ENCODE measurements at places on chromosomes 12 and 14.

GRCh38 chr12:49540229-49541139, 1.7 kb downstream of the KCNH3 start:
- H3K36me3 ChIP-seq = no peaks in the 10 kb centered on the region
- H3K27me3 ChIP-seq = no peaks in the 10 kb centered on the region
- no peak for DNase-seq
- H3K4me3 ChIP-seq = no peak overlapping the region
- H3K27ac ChIP-seq = no peak overlapping the region
- peaks cover 21% of the 10 kb centered on the region for H3K4me1 ChIP-seq

DNA sequence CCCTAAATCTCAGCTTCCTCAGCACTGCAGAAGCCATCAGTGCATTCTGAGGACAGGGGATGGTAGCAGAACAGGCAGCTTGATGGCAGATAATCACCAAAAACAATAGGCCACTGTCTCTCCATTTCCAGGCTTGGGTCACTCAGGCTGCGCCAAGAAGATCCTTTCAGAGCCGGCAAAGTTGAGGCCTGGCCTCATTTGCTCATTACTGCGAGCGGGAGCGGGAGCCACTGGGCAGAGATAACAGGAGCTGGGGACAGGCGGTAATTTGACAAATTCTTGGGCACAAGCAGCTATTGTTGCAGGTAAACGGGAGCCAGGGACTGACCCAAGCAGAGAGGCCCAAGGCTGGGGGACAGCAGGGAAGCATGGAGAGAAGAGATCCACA, 2.1 kb downstream of the MSI1 start:
- no peak overlapping the region for H3K27ac ChIP-seq
- peaks cover 54% of the 10 kb centered on the region for H3K27me3 ChIP-seq
- H3K4me3 ChIP-seq = no peak overlapping the region
- DNase-seq = no peak
- peaks cover 17% of the 10 kb centered on the region for H3K4me1 ChIP-seq

GRCh38 chr12:55865327-55865726, 22.6 kb upstream of the MMP19 start:
- no peaks in the 10 kb centered on the region for H3K27me3 ChIP-seq
- DNase-seq = no peak
- H3K4me3 ChIP-seq = no peak overlapping the region
- no peak overlapping the region for H3K27ac ChIP-seq
- H3K36me3 ChIP-seq = no peaks in the 10 kb centered on the region

DNA sequence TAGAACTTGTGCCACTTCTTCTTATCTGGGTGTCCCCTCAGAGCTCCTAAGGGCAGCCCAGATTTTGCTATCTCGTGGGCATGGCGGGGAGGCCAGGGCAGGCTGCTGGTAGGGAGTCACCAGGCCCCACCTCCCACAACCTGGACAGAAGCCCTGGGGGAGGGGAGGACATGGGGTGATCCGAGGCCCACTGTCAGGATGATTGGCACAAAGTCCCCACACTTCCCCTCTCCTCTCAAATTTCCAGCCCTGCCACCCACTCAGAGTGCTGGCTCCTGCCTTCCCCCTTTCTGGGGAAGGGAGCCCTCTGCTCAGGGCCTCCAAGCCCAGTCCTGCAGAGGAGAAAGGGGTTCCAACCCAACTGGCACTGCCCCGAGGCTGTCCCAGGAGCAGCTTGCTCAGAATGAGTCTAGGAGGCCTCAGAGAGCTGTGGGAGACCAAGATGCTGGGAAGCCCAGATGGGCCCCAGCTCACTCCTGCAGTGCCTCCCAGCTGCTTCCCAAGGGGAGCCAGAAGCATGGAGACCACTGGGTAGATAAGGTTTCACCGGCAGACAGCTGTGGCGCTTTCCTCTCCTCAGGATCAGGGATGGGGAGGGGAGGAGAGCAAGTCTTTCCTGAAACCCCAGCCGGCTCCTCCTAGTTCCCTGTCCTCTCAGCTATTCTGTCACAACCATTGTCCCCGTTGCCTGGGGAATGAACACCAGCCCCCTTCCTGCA, 82.8 kb downstream of the B4GALNT3 start:
- peaks cover 28% of the 10 kb centered on the region for H3K4me1 ChIP-seq
- H3K27ac ChIP-seq = no peak overlapping the region
- no peak for DNase-seq
- no peaks in the 10 kb centered on the region for H3K36me3 ChIP-seq

GRCh38 chr14:51552768-51553404, 98.8 kb upstream of the FRMD6 start:
- no peaks in the 10 kb centered on the region for H3K27me3 ChIP-seq
- H3K4me3 ChIP-seq = no peak overlapping the region
- no peaks in the 10 kb centered on the region for H3K4me1 ChIP-seq
- H3K27ac ChIP-seq = no peak overlapping the region
- H3K36me3 ChIP-seq = no peaks in the 10 kb centered on the region
- no peak for DNase-seq

DNA sequence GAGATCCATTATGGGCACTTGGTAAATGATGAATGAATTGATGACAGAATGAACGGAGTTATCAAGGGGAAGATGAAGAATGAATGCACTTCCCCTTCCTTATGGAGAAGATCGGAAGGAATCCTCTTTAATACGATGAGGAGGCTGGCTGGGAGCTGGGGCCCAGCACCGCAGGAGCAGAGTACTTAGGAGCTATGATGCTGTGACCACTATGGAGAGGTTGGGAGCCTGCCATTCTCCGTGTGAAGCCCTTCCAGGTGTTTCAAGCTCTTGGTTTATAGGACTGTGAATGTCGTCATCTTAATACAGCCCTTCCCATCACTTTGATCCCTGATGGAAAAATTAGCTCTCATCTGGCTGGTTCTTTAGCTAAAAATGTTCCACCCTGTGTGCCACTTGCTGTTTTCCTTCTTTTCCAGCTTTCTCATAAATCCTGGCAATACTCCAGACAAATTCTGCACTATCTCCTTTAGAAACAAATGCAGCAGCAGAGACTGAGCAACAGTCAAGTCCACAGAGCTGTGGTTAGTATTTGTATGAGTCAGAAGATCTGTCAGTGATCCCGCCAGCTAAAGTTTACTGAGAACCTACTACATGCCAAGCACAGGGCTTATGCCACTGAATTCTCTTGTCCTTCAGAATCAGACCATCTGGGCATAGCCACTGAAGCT, 263.1 kb upstream of the CRY1 start:
- no peak overlapping the region for H3K27ac ChIP-seq
- H3K4me1 ChIP-seq = peaks cover 13% of the 10 kb centered on the region
- no peak overlapping the region for H3K4me3 ChIP-seq
- H3K36me3 ChIP-seq = no peaks in the 10 kb centered on the region
